Mesenteric fat pad (tissue), 1 donor: ENCODE measurements at places on chromosomes 7 and 10. TPM values are rescaled to one million over a fixed set of nuclear protein-coding genes. Genes with fewer than 3 reads are reported as not detected.

DNA sequence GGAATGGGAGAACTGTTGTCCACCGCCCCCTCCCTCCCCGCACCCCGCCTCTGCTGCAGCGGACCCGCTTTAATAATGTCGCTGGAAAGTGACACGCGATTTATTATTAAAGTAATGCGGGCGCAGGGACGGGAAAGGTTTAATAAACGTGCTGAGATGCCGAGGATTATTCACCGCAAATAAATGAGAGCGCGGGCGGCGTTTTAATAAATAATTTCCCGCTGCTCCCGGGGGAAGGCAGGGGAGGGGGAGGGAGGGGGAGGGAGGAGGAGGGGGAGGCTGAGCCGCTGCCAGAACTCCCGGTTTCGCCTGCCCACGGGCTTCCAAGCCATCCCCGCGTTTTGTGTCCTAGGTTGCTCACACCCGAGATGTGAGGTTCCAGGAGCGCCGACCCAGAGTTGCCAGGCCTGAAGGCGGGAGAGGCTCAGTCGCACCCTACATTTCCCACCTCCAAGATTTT lies 5.1 kb downstream of the KAZALD1 start:
- DNase-seq: no peak

WAPL gene
- 34.2 TPM for total RNA-seq

PON3 gene
- 2.7 TPM for total RNA-seq

HOXA2 gene
- 1.2 TPM for total RNA-seq

GRCh38 chr7:104410742-104411141 lies 82.3 kb downstream of the LHFPL3 start:
- no peak for DNase-seq

- DNase-seq: no peak
Measured at GRCh38 chr7:29881724-29882123, 75.4 kb downstream of the WIPF3 start.

DNA sequence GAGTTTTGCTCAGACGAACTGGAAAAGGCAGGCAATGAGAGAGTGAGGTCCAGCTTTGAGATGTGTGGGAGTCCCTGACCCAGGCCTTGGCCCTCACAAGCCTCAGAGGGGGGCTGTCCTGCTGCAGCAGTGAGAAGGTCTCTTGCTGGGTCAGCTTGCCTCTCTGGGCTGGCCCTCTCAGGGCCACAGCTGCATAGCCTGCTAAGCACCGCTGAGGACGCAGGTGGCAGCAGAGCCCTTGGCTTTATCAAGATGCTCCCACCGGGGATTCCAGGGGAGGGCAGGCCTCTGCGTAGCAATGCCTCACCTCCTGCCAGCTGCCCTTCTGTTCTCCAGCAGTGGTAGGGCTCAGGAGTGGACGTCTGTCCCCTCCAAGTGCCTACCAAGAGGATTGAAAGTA lies 128.7 kb downstream of the COBL start:
- DNase-seq: no peak

ELN gene
- 95.5 TPM for total RNA-seq

OR2A42 gene
- total RNA-seq: not detected

DMBT1 gene
- total RNA-seq: 1.2 TPM

DNA sequence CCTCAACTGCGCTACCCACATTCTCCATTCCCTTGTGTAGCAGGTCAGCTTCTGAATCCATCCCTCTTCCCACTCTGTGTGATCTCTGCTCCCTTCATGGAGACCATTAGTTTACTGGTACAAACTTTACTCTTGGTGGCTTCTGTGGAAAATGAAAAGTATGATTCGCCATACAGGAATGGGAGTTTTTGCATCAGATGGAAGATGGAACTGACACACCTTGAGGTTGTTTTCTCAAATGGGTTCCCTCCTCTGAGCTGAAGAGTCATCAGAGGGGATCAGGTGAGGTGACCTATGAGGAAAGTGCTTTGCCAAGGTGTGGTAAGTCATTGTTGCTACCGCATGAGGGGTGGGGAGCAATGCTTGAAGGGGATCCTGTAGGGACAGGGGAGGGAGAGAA lies 266.8 kb downstream of the INHBA start:
- no peak for DNase-seq

SLK gene
- 41.9 TPM for total RNA-seq

DNA sequence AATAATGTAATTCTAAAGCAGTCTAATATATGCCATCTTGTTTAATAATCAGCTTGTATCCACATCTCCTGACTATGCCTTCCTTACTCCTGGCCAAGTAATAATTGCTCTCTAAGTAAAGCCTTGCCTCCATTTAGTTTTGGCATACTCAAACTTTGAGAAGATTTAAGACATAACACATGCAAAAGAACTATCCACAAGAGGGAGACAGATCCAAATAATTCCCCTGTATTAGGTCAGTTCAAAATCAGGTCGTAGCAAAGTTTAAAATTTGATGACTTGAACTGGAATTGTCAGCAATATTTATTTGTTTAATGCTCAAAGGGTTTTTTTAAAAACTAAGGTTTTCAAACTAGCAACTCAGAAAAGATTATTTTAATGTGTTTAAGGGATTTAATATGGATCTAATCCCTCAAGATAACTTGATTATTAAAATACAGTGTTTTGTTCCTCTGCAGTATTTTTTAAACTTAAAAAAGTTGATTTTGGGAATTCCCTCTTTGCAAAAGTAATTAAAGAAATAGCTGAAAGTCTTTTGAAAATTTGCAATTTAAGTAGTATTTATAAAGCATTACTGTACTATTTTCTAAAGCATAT lies 95.3 kb downstream of the HDAC9 start:
- no peak for DNase-seq
